ENCODE measurements at places on chromosomes 7 and 10. TPM values are rescaled to one million over a fixed set of nuclear protein-coding genes. Genes with fewer than 3 reads are reported as not detected.

Gene C10orf105
- total RNA-seq: not detected

Gene HMX2
- total RNA-seq: not detected

Gene SPDYE1
- not detected for total RNA-seq

Gene CCDC172
- not detected for total RNA-seq

Gene CRTAC1
- 0.17 TPM for total RNA-seq

Gene CYP2C19
- not detected for total RNA-seq

Gene ANKRD61
- not detected for total RNA-seq

Data from renal cortical epithelial cell (primary cell).